ENCODE measurements at places on chromosomes 5 and 9.

- no peak overlapping the region for H3K27ac ChIP-seq
- H3K4me1 ChIP-seq = no peaks in the 10 kb centered on the region
- no peak overlapping the region for H3K4me3 ChIP-seq
- DNase-seq = no peak
- peaks cover 55% of the 10 kb centered on the region for H3K36me3 ChIP-seq
Observed at GRCh38 chr5:14505310-14506139, 76.1 kb upstream of the OTULINL start.

GRCh38 chr5:125463466-125464092 lies 717.1 kb upstream of the ZNF608 start:
- no peaks in the 10 kb centered on the region for H3K36me3 ChIP-seq
- no peak for DNase-seq
- no peak overlapping the region for H3K4me3 ChIP-seq
- H3K27me3 ChIP-seq = no peaks in the 10 kb centered on the region

DNA sequence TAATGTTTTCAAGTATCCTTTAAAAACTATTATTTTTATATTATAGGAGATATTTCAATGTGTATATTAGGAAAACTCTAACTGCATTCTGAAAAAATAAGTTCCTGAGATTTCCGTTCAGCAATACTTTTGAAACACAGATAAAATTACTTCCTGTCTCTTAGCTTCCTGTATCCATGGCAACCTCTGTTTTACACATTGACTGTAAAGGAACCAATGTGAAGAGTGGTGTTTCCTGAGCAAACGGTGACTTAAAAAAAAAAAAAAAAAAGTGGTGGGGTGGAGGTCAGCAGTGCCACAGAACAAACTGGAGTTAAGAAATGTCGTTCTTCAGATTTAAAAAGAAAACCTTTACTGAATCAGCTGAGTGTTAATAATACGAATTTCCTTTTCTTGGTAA lies at the start of gene LRRC70:
TSS of gene LRRC70 (plus strand) at position 280 of the 400 bp plus-strand sequence. CDS start 620 bp downstream, outside the sequence.
- no peaks in the 10 kb centered on the region for H3K4me1 ChIP-seq
- no peak within 1 kb of the TSS for H3K27ac ChIP-seq
- no peaks in the 10 kb centered on the region for H3K36me3 ChIP-seq
- DNase-seq = no peak

- no peaks in the 10 kb centered on the region for H3K27me3 ChIP-seq
- no peak for DNase-seq
- peaks cover 5% of the 10 kb centered on the region for H3K4me1 ChIP-seq
- peaks cover 3% of the 10 kb centered on the region for H3K36me3 ChIP-seq
- H3K27ac ChIP-seq = no peak overlapping the region
Observed at GRCh38 chr5:93884254-93884653, 142.9 kb upstream of the POU5F2 start.

DNA sequence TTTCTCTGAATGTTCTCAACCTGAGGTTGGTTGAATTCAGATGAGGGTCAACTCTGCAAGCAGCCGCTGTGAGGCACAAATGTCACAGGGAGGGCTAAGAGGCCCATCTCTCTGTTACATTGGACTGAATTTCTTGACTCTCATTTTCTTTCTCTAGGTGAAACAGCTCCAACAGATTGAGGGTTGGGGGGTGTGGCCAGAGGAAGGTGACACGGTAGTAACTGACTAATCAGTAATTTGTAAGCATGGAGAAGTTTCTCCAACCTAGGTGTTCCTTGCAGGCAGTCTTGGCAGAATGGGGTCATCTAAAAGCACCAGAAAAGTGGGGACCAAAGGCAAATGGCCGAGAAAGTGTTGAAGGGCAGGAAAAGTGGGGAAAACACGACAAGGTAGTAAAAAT lies 16.8 kb downstream of the CCT5 start:
- DNase-seq = no peak
- no peak overlapping the region for H3K27ac ChIP-seq
- no peak overlapping the region for H3K4me3 ChIP-seq
- no peaks in the 10 kb centered on the region for H3K4me1 ChIP-seq
- H3K36me3 ChIP-seq = peaks cover 38% of the 10 kb centered on the region
